MV-4-11 (cell line): ENCODE measurements at places on chromosomes 1 and 21.
A peak's percentile ranks its signal among the peaks of the same experiment; 100 is the strongest.

GRCh38 chr1:64172458-64172983 is 30.9 kb upstream of the UBE2U start:
- DNase-seq: peak; percentile 6

DNA sequence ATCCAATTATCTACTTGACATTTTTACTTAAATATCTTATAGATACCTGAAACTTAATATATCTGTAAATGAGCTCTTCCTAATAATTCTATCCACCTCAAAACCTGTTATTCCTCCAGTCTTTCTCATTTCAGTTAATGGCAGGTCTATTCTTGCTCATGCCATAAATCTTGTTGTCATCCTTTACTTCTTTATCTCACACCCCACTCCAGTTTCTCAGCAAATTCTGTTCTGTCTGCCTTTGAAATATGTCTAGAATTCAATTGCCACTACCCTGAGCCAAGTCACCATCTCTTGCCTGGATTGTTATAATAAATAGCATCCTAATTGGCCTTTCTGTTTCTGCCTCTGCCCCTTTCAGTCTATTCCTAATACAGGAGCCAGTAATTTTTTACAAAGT is 105.8 kb downstream of the MAN1A2 start:
- no peak for DNase-seq

GRCh38 chr1:227742738-227743715 is 7.8 kb downstream of the SNAP47 start:
- DNase-seq: no peak

- no peak for DNase-seq
Observed at GRCh38 chr1:109296782-109297181, 10.0 kb downstream of the MYBPHL start.
